ENCODE measurements at places on chromosomes 13 and 19. TPM values are rescaled to one million over a fixed set of nuclear protein-coding genes. Genes with fewer than 3 reads are reported as not detected.
A peak's percentile ranks its signal among the peaks of the same experiment; 100 is the strongest.

CEBPA gene
- 66.1 TPM for total RNA-seq

LILRA1 gene
- 0.49 TPM for total RNA-seq

TRPC4 gene
- total RNA-seq: 0.23 TPM

DPP9 gene
- total RNA-seq: 74.0 TPM

GDF15 gene
- 20.4 TPM for total RNA-seq

ZNF563 gene
- 4.0 TPM for total RNA-seq

- no peak for DNase-seq
These were observed 4.5 kb downstream of the SPART start for GRCh38 chr13:36341718-36342117.

GRCh38 chr13:98959786-98960605 lies 17.9 kb downstream of the DOCK9 start:
- no peak for DNase-seq

- DNase-seq: no peak
These were observed 58.0 kb downstream of the MAP4K1 start for GRCh38 chr19:38559428-38560401.

GRCh38 chr19:34226036-34226435 lies 28.3 kb upstream of the GARRE1 start:
- DNase-seq: no peak

DNA sequence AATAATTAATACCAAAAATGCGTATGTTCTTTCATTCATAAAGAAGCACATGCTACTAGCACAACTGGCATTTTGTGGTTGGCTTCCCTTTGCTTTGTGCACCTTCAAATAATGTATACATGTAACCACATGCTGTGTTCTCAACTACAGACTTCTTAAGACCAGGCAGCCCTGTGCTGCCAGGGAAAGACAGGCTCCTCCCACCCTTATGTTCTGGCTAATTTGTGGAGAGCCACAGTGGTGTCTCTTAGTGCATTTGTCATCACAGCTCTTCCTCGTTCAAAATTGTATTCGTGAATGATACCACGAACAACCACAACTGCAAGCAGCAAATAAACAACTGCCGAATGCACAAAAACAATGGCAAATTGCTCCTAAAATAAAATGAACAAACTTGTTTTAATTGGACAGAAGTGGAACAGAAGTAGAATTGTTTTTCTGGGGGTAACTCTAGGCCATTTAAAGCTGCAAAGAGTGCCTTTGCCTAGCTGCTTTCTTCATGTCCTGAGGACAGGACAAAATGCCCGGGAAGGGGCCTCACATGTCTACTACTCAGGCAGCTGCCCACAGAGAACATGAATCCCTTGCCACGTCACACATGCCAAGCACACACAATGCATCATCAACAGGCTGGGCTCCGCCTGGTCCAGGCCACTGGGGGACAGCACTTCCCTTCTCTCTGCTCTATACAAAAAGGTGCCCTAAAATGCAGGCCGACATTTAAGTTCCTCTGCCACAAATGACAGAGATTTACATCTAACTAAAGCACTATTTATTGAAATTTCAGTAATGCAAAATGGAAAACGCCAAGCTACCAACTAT lies 21.7 kb downstream of the IRS2 start:
- DNase-seq: no peak

GRCh38 chr19:38649305-38650171 lies 2.1 kb downstream of the ACTN4 start:
- peak; percentile 88 for DNase-seq

GRCh38 chr13:103812558-103812957 lies 746.3 kb upstream of the SLC10A2 start:
- no peak for DNase-seq
